Hematopoietic multipotent progenitor cell treated with erythropoietin and hydrocortisone succinate and interleukin-3 and kit ligand, for 4 days (in vitro differentiated cells): ENCODE measurements at places on chromosomes 16 and 17.

- peak; percentile 21 for DNase-seq
These were observed 29.3 kb downstream of the GNGT2 start for GRCh38 chr17:49180998-49181635.

- no peak for DNase-seq
These were observed 49.3 kb downstream of the C16orf78 start for GRCh38 chr16:49422896-49423295.

- no peak for DNase-seq
These were observed 21.6 kb upstream of the ADCY7 start for GRCh38 chr16:50244504-50245416.

GRCh38 chr17:55426851-55427586 is 5.4 kb upstream of the MMD start:
- no peak for DNase-seq

DNA sequence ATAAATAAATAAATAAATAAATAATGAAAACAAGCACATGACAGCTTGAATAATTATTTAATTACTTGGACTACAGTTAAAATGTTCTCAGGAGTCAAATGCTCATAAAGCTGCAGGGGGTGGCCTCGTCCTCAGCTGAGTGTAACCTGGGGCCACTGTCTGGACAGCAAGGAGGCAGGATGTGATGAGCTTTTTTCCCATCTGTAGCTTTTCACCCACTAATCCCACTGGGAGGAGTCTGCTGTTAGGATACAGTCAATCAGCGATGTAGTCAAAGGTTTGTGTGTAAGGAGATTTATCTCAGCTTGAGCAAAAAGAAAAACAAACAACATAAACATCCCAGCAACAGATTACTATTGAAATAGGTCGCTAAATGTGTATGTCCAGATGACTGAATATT is 22.5 kb downstream of the ZCCHC14 start:
- no peak for DNase-seq

DNA sequence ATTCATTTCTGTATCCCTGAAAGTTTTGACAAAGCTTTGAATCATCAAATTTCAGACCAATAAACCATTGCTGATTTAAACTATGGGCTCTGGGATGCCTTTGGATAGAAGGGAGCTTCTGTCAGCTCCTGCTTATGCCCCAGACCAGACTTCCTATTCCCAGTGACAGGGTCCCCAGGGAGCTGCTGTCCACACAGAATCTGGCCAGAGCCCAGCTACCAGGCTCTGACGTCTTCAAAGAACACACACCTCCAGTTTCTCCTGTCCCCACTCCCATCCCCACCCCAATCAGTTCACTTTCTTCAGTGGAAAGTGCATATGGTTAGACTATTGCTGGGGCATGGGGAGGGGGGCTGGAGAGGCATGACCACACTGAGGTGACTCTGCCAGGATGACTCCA is 51.6 kb upstream of the SREBF1 start:
- no peak for DNase-seq

GRCh38 chr17:3528880-3529511 is 28.6 kb downstream of the TRPV3 start:
- DNase-seq: no peak

DNA sequence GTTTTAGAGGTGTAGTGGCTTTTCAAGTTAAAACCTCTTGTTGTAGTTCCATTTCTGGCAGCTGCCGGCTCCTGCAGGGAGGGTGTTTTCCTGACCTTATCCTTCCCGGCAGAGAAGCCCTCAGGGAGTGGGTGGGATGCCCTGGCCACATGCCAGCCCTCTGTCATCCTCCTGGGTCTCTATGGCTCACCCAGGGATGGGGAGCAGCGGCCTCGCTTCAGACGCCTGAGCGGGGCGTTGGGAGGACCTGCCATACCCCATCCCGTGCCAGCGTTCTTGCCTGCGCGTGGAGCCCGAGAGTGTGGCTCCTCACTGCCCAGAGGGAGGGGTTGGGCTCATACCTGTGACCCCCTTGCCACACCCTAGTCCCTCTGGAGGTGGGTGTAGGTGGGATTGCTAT is 11.9 kb downstream of the KCNJ12 start:
- DNase-seq: no peak

DNA sequence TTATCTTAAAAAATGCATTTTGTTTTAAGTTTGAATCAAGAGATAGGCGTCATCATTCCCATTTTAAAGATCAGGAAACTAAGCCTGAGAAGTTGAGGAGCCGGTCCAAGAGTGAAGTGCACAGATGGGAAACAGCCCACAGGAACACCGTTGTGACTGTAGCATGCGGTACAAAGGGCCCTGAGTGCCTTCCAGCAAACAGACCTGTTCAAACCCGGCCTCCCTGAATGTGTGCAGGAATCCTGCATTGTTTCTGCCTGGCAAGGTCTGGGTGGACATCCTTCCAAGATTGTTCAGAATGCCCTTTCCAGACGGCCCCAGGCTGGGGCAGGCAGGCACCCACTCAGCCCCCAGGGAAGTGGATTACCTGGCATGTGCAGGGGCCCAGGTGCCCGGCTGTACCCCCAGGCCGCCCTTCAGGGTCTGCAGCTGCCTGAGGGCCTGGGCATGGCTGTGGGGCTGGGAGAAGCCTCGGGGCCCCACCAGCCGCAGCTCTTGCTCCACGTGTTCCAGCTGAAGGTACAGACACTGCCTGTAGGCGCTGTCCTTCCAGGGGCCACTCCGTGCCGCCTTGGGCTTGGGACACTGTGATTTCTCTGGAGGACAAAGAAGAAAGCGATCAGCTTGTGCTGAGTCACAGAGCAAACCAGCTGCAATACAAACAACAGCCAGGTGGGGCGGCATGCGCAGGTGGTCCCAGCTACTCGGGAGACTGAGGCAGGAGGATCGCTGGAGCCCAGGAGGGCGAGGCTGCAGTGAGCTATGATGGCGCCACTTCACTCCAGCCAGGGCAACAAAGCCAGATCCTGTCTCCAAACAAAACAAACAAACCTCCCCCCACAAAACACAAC is 45.0 kb upstream of the GCSH start:
- peak; percentile 18 for DNase-seq

- no peak for DNase-seq
These were observed 14.9 kb upstream of the RBFOX3 start for GRCh38 chr17:79625706-79626105.

- DNase-seq: peak; percentile 85
These were observed 31.0 kb downstream of the MBTPS1 start for GRCh38 chr16:84085773-84086172.

- DNase-seq: no peak
These were observed 1023.4 kb downstream of the CDH11 start for GRCh38 chr16:64098451-64098850.

DNA sequence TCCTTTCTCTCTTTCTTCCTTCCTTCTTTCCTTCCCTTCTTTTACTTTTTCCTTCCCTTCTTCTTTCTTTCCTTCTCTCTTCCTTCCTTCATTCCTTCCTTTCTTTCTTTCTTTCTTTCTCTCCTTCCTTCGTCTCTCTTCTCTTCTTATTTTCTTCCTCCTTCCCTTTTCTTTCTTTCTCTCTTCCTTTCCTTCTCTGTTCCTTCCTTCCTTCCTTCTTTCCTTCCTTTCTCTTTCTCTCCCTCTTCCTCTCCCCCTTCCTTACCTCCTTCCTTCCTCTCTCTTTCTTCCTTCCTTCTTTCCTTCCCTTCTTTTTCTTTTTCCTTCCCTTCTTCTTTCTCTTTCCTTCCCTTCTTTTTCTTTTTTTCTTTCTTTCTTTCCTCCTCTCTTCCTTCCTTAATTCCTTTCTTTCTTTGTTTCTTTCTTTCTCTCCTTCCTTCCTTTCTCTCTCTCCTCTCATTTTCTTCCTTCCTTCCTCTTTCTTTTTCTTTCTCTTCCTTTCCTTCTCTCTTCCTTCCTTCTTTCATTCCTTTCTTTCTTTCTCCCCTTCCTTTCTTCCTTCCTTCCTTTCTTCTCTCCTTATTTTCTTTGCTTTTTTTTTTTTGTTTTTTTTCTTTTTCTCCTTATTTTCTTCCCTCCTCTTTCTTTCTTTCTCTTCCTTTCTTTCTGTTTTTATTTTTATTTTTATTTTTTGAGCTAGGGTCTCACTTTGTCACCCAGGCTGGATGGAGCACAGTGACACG is 22.8 kb downstream of the GPR142 start:
- DNase-seq: no peak

DNA sequence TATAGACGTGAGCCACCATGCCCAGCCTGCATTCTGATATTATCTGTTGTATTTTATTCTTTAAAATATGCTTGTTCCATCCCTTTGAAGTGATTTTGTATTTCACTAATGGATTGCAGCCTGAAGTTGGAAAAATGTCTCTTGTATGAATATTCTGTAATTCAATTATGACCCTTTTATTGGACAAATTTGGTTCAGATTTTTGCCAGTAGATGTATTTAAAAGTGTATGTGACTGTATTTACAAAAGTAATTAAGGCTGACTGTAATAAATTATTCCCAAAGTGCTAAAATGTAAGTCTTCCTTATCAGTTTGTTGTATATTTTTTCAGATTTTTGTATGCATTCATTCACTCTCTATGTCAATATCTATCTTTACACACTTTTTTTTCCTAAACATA is 23.8 kb downstream of the PPM1E start:
- no peak for DNase-seq

GRCh38 chr17:2122641-2123302 is 67.9 kb downstream of the HIC1 start:
- DNase-seq: peak; percentile 79

GRCh38 chr16:3364774-3365427 is 9.2 kb downstream of the OR2C1 start:
- peak; percentile 97 for DNase-seq

- DNase-seq: peak; percentile 92
These were observed 5.4 kb downstream of the BANP start for GRCh38 chr16:87956365-87957231.

DNA sequence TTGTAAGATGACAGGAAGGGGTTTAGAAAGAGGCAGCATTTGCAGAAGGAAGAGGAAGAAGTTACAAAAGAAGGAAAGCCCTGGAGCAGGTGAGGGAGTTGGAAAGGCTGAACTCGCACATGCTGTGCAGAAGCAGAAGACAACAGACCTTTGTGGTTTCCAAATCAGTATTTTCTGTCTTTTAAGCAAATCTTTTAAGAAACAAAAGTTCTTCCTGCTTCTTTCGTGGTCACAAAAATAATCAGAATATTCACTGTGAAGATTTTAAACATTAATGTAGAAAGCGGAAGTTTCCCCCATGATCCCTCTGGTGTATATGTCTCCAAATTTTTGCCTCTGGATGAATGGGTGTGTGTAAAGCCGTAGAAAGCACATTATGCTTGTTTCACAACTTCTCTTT is 25.8 kb downstream of the ZNRF1 start:
- DNase-seq: peak; percentile 72

DNA sequence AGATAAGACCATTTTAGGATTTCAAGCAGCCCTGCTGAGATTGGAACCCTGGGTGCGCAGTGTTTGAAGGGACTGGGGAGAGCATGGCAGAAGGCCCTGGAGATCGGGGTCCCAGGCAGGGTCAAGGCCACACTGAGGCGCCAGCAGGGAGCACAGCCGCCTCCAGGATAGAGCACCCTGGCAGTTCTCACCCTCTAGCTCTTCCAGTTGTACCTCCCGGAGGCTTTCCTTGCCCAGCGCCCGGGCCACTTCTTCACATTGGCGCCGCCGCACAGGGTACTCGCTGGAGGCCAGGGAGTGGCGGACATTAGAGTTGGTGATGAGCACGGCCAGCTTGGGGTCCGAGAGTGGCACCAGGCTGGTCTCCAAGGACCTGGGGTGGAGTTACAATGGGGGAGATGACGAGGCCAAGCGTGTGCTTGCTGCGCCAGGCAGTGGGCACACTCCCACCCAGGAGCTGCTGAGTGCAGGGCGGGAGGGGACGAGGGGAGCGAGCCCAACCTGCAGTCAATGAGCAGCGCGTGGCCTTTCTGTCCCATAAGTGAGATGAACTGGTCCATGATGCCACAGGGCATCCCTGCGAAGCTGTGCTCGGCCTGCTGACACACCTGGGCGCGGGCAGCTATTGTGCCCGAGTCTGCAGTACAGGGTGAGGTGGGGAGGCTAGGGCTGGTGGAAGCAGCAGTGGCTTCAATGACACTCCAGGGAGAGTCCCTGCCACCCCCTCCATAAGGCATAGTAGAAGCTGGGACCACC is 2.3 kb downstream of the GALK1 start:
- DNase-seq: no peak

DNA sequence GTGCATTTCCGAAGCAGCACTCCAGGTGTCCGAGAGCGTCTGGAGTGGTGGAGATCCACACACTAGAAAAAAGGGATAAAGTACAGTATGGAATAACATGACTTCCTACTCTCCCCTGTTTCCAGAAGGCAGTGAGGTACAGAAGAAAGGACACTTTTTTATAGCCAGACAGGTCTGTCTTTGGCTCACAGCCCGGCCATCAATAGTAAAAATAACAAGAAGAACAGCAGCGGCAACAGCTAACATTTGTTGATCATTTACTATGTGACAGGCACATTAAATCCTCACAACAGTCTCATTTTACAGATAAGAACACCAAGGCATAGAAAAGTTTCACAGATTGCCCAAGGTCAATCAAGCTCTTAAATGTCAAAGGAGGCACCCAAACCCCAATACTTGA is 16.2 kb downstream of the DYNLRB2 start:
- no peak for DNase-seq

DNA sequence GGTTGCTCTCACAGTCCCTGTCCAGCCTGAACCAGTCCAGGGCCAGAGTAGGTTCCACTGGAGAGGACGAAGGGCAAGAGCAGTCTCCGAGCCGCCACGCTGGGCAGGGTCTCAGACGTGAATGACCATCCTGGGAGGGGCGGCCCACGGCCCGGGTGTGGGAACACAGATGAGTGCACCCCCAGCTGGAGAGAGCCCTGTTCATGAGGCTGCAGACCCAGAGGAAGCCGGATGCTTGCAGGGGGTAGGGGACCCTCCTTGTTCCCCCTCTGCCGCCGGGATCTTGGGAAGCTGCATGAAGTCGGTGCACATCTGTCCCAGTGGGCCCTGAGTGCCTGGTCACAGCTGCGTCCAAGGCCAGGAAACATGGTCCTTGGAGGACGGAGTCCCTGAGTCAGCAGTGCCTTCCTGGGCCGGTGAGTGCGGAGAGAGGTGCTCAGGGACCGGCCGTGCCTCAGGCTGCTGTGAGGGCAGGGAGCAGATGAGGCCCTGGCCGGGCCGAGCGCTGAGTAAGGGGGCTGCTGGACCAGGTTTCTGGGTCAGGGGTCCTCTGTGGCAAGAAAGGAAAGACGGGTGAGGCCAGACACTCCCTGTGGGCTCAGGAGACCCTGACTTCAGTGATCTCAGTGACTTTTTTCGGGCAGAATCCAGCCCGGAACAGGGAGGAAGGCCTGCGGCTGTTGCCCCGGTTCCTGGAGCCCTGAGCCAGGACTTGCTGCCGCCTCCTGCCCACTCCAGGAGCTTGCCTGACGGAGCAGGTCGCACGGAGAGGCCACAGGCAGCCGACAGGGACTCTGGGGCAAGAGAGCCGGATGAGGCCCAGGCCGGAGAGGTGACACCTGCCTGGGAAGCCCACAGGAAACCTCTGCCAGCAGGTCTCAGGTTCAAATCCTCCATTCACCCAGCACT is 45.8 kb downstream of the ACTG1 start:
- DNase-seq: no peak

DNA sequence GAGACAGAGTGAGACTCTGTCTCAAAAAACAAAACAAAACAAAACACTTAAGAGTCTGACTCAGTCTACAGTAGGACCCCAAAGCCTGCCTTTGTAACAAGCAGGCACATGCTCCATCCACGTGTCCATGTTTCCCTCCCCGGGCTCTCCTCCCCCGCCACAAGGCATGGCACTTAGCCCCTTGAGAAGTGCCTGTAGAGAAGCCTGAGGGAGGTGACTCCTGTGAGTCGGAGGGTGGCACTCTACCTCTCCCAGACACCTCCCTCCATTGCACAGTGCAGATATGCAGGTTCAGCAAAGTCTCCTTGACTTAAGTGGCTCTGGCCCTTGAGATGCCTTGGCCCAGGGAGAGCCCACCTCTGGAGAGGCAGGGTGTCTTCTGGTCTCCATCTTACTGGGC is 6.8 kb downstream of the FHOD1 start:
- no peak for DNase-seq

GRCh38 chr17:74877592-74878548 is 5.1 kb upstream of the FDXR start:
- DNase-seq: no peak
